ENCODE measurements at places on chromosomes 4 and X.

GRCh38 chr4:55169352-55169961 lies 44.1 kb upstream of the KDR start:
- DNase-seq = no peak

- no peak for DNase-seq
Observed at GRCh38 chr4:94251094-94251493, 43.4 kb downstream of the SMARCAD1 start.

DNA sequence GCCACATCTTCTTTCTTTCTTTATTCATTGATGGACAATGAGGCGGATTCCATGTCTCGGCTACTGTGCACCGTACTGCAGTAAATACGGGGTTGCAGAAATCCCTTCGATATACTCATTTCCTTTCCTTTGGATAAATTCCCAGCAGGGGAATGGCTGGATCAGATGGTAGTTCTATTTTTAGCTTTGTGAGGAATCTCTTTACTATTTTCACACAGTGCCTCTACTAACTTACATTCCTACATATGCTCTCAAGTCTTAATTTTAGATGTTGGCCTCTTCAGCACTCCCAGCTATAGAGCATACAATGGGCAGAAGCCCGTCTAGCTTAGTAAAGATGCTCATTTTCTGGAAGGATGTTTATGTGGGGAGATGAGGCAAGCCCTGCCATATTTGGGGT lies 317.4 kb downstream of the ASMT start:
- DNase-seq = no peak

- no peak for DNase-seq
Observed at GRCh38 chr4:141926406-141926805, 290.0 kb downstream of the IL15 start.

- DNase-seq = no peak
Observed at GRCh38 chr4:151163855-151164254, 64.4 kb downstream of the RPS3A start.

DNA sequence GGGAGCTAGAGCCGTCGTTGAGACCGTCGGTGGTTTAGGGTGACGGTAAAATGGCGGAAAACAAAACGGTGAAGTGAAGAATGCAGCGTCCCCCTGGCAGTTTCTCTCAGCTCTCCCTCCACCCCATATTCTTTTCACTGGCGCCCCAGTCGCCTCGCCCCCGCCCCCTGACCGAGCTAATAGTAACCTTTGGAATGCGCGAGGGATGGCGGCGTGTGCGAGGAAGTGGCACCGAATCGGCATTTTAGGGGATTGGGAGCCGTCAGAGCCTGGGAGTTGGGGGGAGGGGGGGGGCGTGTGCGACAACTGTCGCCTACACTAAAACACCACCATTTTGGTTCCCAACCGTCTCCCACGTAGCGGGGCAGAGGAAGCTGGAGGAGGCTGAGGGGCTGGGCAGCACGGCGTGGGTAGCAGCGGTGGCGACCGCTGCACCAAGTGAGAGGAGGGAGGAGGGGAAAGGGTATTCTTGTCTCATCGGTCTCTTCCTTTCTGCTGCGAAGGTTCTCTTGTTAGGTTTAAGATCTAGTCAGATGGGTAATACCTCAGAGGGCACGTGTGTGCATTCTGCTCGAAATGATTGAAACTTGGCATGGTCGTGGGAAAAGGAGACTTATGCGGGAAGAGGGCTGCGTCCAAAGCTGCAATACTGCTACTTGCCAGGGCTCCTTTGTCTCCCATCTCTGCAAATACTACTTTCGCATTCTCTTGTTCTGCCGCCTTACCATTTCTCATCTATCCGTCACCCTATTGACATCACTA lies 840 bp downstream of the ZNF711 start:
- DNase-seq = peak; percentile 53

GRCh38 chr4:8281519-8282133 lies 12.1 kb downstream of the HTRA3 start:
- DNase-seq = peak; percentile 87

- no peak for DNase-seq
Observed at GRCh38 chrX:23832721-23833120, 49.7 kb downstream of the SAT1 start.

- DNase-seq = no peak
Observed at GRCh38 chr4:82688091-82688795, 110.4 kb downstream of the SCD5 start.

- DNase-seq = no peak
Observed at GRCh38 chrX:115713460-115713859, 152.5 kb downstream of the PLS3 start.

DNA sequence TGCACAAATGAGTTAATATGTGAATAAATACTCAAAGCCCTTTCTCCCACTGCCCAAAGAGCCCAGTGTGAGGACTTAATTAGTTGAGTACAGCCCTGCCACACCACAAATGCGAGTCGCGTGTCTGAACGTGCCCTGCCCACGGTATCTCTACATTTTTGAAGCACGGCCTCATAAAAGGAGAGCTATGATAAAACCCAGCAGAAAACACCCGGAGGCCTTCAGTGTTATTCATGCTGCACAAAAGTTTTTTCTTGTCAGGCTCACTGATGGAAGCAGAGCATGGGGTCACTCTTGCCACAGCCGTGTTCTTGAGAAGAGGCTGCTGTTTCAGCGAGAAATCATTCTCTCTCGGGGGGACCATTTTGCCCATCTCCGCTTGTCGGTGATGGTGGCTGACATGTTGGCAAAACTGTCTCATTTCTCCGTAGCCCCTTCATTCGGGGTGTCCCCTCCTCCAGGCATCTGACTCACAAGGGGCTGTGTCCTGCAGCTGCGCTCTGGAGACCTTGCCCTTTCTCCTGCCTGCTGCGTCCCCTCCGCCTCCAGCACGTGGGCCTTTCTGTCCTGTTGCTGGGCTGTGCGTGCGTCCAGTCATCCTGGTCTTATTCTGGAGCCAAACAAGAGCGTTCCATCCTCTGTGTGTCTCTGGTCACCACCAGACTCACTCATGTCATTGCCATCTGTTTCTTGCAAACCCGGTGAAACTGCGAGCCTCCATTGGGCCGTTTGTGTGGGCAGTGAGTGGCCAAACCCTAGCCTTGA lies 88.8 kb downstream of the SORCS2 start:
- no peak for DNase-seq

GRCh38 chr4:87209696-87210095 lies 10.7 kb downstream of the KLHL8 start:
- no peak for DNase-seq

DNA sequence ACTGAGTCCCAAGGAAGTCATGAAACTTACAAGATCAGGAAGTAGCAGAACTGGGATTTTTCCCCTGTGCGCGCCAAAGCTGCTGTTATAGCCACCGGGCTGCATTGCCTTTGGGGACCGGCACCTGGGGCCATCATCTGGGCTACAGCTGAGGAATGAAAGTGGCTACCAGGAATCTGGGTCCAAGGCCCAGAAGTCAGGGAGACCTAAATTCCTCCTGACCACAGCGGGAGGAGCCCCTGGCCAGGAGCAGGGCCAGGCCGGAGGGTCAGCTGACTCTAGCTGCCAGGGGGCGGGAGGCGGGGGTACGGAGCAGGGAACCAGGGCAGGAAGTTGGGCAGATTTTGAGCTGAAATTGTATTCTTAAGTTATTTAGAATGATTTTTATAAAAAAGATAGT lies 242.4 kb downstream of the EVC2 start:
- peak; percentile 23 for DNase-seq

- no peak for DNase-seq
Observed at GRCh38 chr4:58602731-58603359, 1492.7 kb upstream of the IGFBP7 start.

DNA sequence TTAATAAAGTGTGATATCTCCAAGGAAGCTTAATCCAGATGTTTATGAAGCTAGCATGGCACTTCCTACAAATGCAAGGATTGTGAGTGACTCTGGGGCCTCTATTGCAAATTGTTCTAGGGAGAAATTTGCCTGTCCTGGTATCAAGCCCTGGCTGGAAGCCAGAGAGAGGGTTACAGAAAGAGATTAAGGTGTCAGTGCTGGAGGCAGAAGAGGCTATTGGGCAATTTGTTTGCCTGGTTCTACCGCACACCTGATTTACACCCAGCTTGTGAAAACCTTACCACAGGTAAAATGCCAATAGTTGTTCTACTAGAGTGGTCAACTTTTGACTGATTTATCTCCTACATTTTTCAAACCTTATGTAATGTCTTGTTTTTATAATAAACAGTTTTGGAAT lies 186.7 kb upstream of the FAT1 start:
- no peak for DNase-seq

DNA sequence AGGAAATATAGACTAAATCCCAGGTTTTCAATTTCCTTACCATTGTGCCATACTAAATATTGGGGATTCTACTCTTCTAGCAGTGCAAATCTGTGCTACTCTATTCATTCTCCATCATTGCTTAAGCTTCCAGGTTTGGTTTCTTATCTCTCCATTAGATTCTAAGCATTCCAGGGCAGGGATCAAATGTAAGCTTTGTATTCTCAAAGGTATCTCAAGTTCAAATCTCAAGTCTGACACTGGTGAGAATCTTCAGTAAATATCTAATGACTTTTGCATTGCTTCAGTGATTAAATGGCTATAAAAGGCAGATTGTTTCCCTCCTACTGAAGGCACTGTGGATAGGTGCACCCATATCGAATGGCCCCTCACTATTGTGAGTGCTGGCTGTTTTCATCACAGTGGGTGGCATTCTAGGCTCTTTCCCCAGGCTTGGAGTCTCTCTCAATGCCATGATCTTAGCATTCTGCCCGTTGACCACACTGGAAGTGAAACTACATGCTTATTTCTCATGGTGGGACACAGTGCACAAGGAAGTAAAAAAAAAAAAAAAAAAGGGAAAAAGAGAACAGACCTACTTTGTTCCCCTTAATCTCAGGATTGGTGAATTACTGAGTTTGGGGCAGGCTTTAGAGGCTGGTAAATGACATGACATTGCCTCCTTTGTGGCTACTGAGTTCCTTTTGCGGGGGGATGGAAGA lies 28.7 kb downstream of the FAM9C start:
- no peak for DNase-seq

GRCh38 chrX:39857780-39858179 lies 240.0 kb downstream of the BCOR start:
- no peak for DNase-seq

GRCh38 chr4:886244-886643 lies 45.9 kb downstream of the GAK start:
- DNase-seq = no peak

- DNase-seq = no peak
Observed at GRCh38 chr4:129545599-129546278, 449.8 kb downstream of the C4orf33 start.

DNA sequence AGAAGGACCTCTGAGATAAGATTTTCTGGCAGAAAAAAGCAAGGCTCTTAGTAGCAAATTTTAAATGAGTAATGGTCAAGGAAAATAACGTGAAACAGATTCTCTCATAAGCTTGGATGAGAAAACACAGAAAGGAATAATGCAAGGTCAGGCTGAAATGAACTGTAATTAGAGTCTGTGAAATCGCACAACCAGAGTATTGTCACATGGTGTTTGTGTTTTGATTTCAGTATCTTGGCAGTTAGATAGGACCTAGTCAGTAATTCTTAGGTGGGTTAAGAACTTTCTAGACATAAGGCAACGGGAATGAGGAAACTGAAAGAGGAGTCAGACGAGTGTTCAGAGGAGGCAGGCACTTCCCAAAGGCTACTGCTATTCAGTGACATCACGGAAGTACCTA lies 34.6 kb downstream of the LIMCH1 start:
- no peak for DNase-seq

GRCh38 chr4:111921714-111922113 lies 223.5 kb upstream of the FAM241A start:
- DNase-seq = no peak

DNA sequence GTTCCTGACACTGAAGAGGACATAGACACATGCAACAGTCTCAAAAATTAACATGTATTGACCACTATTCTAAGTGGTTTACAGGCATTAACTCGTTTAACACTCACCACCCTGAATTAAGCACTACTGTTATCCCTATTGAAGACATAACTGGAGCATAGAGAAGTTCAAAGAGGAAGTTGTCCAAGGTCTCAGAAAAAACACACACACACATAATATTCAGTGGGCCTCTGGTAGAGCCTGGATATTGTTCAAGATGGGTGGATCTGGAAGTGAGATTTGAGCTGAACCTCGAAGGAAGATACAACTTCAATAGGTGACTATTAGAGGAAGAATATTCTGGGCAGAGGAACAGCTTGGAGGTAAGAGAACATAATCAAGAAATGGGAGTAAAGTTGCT lies 334.9 kb downstream of the HNRNPD start:
- no peak for DNase-seq

- DNase-seq = no peak
Observed at GRCh38 chrX:67734111-67734753, 190.4 kb downstream of the AR start.

DNA sequence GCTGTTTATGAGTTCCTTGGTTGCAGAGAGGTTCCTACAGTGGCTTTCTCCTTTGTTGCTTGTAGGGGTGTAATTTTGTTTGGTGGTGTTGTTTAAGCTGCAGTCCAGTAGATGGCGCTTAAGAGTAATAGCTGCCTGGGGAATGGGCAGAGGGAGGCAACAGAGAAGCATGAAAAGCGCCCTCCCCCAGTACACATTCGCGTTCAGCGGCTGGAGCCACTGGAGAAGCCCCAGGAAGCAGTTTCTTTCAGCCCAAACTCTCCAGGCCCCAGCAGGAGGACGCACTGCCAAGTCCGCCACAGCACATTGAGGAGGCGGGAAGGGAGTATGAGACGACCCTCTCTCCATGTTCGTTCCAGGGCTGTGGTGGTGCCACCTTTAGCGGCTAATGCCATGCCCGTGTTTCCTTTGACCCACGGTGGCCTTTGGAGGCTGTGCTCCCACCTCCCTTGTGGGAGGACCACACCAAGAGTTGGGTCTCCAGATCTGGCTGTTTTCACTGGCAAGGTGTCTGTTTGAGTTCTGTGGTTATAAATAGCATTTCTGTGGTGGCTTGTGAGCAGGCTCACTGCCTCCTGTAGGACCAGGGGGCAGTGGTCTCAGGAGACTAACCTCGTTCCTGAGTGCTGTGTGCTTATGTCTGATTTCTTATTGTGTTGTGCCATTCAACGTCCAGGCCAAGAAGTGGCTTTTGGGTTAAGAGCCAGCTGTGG lies 252.3 kb downstream of the ARHGAP10 start:
- DNase-seq = no peak

- DNase-seq = no peak
Observed at GRCh38 chr4:39905656-39906055, 72.1 kb downstream of the PDS5A start.

DNA sequence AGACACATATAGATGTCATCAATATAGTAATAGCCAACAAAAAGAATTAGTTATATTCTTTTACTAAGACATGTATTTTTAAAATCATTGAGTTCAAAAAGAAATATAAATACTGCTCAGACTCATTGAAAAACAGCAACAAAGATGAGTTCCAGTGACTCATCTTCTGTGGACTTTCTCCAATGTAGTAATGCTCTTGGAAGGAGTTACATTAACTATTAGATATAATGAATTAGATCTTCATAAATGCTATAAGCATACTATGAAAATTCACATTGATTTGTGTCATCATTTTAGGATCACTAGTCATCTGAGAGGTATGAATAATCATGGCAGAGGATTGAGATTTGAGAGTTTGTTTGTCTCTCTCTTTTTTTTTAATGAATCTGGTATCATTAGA lies 547.8 kb upstream of the PCDH7 start:
- DNase-seq = no peak

DNA sequence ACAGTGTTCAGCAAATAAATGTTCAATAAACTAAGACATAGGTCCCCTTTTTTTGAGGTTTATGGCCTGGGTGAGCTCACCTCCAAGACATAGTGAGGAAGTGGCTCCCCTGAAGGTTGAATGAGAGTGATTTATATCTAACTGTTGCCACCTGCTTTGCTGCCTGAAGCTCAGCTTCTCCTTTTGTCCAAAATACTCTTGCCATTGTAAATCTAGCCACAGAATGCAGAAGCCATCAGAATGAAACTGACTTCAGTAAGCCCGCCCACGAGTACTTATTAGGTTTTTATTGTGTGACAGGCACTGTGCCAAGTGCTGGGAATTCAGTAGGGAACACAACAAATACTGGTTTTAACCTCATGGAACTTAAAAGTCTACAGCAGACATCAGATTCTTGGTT lies 18.0 kb downstream of the SPINK2 start:
- DNase-seq = no peak

Measured in right forelimb (tissue), 1 donor.